ENCODE measurements at places on chromosomes 6 and 20. TPM values are rescaled to one million over a fixed set of nuclear protein-coding genes. Genes with fewer than 3 reads are reported as not detected.
A peak's percentile ranks its signal among the peaks of the same experiment; 100 is the strongest.

- H3K36me3 ChIP-seq, result peaks cover 32% of the 10 kb centered on the region
- H3K27me3 ChIP-seq, result no peaks in the 10 kb centered on the region
- peaks cover 10% of the 10 kb centered on the region for H3K4me1 ChIP-seq
- no peak for DNase-seq
- no peak overlapping the region for H3K4me3 ChIP-seq
These were observed 66.8 kb upstream of the THEMIS start for GRCh38 chr6:127967708-127968107.

- no peak for DNase-seq
- peaks cover 6% of the 10 kb centered on the region for H3K4me1 ChIP-seq
- H3K27ac ChIP-seq, result no peak overlapping the region
- no peaks in the 10 kb centered on the region for H3K36me3 ChIP-seq
- no peak overlapping the region for H3K4me3 ChIP-seq
- H3K27me3 ChIP-seq, result no peaks in the 10 kb centered on the region
These were observed 17.5 kb upstream of the TRAF3IP2 start for GRCh38 chr6:111623046-111623718.

GRCh38 chr6:143542888-143543287 is 31.4 kb upstream of the FUCA2 start:
- no peaks in the 10 kb centered on the region for H3K36me3 ChIP-seq
- H3K4me3 ChIP-seq, result no peak overlapping the region
- H3K27me3 ChIP-seq, result no peaks in the 10 kb centered on the region
- no peak overlapping the region for H3K27ac ChIP-seq
- DNase-seq, result no peak

GRCh38 chr20:58219342-58219700 is 9.1 kb downstream of the ANKRD60 start:
- peak overlapping the region; percentile 24 for H3K4me3 ChIP-seq
- H3K27me3 ChIP-seq, result no peaks in the 10 kb centered on the region
- DNase-seq, result peak; percentile 75
- H3K27ac ChIP-seq, result no peak overlapping the region

DNA sequence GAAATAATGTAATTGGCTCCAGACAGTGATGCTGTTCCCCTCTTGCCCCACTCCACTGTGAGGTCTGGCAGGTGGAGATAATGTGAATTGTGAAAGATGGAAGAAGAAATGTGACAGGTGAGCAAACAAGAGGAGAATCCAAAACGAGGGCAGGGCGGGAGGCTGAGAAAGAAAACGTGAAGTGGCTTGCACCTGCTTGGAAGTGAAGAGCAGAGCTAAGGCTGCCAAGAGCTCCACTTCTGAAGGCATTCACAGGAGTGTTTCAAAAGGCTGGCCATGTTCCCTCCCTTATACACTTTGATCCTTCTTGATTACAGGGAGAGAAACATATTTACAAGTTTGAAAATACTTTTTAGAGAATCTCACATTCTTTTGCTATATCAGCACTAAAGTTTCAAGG is 359.4 kb downstream of the EPHA7 start:
- H3K27ac ChIP-seq, result no peak overlapping the region
- no peaks in the 10 kb centered on the region for H3K4me1 ChIP-seq
- no peak for DNase-seq
- no peaks in the 10 kb centered on the region for H3K36me3 ChIP-seq
- no peak overlapping the region for H3K4me3 ChIP-seq
- no peaks in the 10 kb centered on the region for H3K27me3 ChIP-seq

GRCh38 chr6:132357120-132357519 is 44.2 kb downstream of the MOXD1 start:
- H3K27ac ChIP-seq, result no peak overlapping the region
- no peak for DNase-seq
- H3K4me1 ChIP-seq, result 0 out of 2 replicates have a peak, but pooled peaks cover 6% of the 10 kb centered on the region
- no peaks in the 10 kb centered on the region for H3K36me3 ChIP-seq

DNA sequence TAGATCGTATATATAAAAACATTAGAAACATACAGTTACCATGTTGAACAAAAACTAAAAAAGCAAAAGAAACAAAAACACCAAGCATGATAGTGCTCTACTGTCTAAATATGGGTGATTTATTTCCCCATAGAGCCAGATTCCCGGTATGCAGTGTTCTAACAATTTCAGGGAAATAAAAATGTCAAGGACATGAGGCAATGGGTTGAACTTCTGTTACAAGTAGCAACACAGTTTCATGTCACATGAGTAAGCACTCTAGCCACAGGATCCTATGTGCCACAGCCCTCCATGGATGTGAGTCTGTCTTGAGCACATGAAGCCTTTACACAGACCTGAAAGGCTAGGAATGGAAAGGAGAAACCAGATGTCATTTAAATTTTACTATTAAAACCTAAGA is 96.0 kb downstream of the MAP3K5 start:
- no peak for DNase-seq
- H3K4me3 ChIP-seq, result no peak overlapping the region
- no peak overlapping the region for H3K27ac ChIP-seq

GRCh38 chr20:63125581-63125837 is 90.4 kb downstream of the YTHDF1 start:
- no peak overlapping the region for H3K4me3 ChIP-seq
- no peaks in the 10 kb centered on the region for H3K4me1 ChIP-seq
- no peaks in the 10 kb centered on the region for H3K36me3 ChIP-seq
- no peak overlapping the region for H3K27ac ChIP-seq

- no peak overlapping the region for H3K4me3 ChIP-seq
- H3K36me3 ChIP-seq, result no peaks in the 10 kb centered on the region
- no peaks in the 10 kb centered on the region for H3K4me1 ChIP-seq
These were observed 789.2 kb upstream of the SLC35B3 start for GRCh38 chr6:9224539-9224938.

Gene OR2B6
- total RNA-seq, result 1.5 TPM

Gene TPBG
- total RNA-seq, result 44.6 TPM

Gene IL20RA
- 2.5 TPM for total RNA-seq

Gene MOG
- total RNA-seq, result not detected

Gene TASP1
- 24.9 TPM for total RNA-seq

Gene CALHM6
- not detected for total RNA-seq

Gene CFB
- 22.6 TPM for total RNA-seq
